ENCODE measurements at places on chromosomes 3 and 15.
A peak's percentile ranks its signal among the peaks of the same experiment; 100 is the strongest.

DNA sequence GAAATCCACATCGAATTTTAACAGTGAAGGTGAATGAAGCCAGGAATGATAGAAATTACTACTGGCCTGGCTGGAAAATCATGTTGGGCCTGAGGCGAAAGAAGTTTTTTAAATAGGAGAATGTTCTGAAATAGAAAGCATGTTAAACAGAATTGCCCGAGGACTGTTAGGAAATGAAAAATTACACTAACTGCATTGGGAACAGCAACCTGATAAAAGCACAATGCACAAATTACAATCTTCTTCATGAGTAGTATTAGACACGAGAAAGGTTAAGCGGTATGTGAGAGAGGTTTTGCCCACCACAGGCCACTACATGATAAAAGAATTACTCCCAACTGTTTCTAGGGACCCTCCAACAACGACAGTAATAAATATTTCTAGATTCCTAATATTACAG is 18.9 kb downstream of the GBE1 start:
- DNase-seq, result no peak

GRCh38 chr3:156633335-156633734 is 41.1 kb upstream of the TIPARP start:
- no peak for DNase-seq

GRCh38 chr3:65265942-65266590 is 578.3 kb upstream of the ADAMTS9 start:
- no peak for DNase-seq

GRCh38 chr15:91553196-91553854 is 300.2 kb upstream of the SLCO3A1 start:
- peak; percentile 64 for DNase-seq

GRCh38 chr15:45179221-45179985 is 8.4 kb downstream of the SHF start:
- DNase-seq, result peak; percentile 38

DNA sequence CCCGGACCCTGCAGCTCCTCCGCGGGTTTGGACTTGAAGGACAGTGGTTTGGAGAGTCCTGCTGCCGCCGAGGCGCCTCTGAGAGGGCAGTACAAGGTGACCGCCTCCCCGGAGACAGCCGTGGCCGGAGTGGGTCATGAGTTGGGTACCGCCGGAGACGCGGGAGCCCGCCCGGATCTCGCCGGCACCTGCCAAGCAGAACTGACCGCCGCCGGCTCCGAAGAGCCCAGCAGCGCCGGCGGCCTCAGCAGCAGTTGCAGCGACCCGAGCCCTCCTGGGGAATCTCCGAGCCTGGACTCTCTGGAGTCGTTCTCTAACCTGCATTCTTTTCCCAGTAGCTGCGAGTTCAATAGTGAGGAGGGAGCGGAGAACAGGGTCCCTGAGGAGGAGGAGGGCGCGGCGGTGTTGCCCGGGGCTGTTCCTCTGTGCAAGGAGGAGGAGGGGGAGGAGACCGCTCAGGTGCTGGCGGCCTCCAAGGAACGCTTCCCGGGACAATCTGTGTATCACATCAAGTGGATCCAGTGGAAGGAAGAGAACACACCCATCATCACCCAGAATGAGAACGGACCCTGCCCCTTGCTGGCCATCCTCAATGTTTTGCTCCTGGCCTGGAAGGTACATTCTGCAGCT is 634 bp downstream of the MINDY2 start:
- DNase-seq, result no peak

- peak; percentile 81 for DNase-seq
Observed at GRCh38 chr3:129183569-129184395, at the start of gene CNBP. CNBP (minus strand) TSS chr3:129183896; CDS start chr3:129171757, 12,139 bp downstream.

DNA sequence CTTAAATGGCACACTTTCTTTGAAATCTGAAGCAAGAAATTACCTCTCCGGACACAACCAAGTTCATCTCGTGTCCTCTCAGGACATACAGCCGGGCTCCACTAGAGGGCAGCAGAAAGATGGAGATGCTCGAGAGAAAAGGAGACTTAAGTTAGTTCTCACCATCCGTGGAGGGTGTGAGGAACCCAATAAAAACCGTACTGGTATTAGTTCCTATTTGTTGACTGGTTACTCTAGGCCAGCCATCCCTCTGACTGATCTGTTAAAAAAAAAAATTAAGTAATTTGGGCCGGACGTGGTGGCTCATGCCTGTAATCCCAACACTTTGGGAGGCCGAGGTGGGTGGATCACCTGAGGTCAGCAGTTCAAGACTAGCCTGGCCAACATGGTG is 7.9 kb upstream of the CYP11A1 start:
- peak; percentile 36 for DNase-seq

- peak; percentile 55 for DNase-seq
Observed at GRCh38 chr15:73571346-73571745, 61.8 kb downstream of the NPTN start.

GRCh38 chr3:22353126-22353525 is 602.1 kb upstream of the ZNF385D start:
- no peak for DNase-seq

- DNase-seq, result no peak
Observed at GRCh38 chr15:90232941-90233386, 777 bp downstream of the CIB1 start.

DNA sequence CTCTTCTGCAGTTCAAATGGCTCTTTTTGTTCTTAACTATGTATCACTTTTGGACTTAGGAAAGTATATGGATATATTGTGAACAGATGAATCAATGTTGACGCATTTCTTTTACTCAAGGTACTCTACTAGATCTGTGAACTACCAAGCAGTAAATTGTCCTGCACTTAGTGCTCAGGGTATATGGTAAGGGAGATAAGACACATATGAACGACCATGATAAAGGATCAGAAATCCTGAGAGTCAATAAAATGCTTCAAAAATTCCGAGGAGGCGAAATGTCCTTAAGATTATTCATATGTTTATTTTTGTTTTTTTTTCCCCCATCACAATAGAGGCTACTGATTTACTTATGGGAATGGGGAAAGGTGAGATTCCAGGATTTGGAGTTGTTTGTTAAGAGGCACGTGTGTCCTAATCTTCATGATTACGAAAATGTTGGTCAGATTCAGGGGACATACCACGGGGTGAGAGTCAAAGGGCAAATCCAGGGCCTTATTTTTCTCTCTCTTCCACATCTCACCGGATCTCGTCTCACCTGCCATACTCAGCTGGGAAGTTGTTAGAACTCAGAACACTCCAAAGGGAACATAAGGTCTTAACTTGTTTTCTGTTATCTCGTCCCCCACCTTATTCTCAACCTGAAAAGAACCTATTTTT is 475.1 kb upstream of the TBL1XR1 start:
- DNase-seq, result no peak

DNA sequence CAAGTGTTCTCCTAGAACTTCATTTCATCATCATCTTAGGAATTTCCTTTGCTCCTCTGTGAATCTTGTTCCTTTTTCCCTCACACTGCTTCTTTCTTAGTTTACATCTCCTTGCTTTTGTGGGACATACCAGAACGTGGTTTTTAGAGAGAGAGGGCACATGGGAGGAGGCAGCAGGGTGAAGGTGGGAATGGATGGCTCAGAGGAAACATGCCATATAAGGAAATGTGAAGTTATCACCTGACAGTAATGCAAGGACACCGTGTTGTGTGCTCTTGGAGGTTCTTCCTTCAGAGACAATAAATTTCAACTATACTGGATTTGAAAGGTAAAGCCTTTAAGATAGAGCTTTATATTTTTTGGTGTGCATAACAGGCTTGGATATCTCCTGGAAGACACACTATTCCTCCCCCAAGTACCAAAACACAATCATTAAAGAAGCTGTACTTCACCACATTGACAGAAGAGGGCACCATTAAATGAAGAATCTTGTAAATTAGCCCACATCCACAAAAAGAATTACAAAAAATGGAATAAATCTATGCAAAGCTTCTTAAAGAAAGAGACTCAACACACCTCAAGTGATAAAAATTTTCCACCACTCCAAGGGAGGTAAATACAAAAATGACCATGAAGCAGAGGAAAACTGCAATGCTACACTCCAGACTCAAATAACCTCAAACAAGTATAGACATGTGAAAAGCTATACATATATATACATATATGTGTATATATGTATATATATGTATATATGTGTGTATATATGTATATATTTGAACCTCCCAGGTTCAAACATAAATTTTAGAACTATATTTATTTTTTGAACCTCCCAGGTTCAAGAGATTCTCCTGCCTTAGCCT is 26.1 kb downstream of the RPL39L start:
- DNase-seq, result no peak

GRCh38 chr3:126448893-126449180 is 26.9 kb downstream of the ZXDC start:
- no peak for DNase-seq

DNA sequence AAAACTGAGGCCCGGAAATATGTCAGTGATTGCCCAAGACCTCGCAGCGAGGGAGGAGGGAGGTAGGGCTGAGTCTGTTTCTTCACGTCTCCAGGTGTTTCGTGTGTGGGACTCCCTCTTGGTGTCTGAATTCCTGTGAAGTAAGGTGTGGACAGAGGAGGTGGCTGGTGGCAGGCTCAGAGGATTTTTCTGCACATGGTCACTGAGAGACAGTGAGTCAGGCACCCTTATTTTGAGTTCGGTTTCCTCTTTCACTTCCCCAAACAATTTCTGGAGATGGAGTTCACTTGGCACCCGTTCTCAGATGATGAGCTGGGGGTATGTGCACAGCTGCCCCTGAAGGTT is 46.3 kb upstream of the VPS8 start:
- no peak for DNase-seq

GRCh38 chr3:24220859-24221657 is 273.6 kb downstream of the THRB start:
- DNase-seq, result no peak

GRCh38 chr3:129616713-129617112 is 10.2 kb upstream of the PLXND1 start:
- no peak for DNase-seq

DNA sequence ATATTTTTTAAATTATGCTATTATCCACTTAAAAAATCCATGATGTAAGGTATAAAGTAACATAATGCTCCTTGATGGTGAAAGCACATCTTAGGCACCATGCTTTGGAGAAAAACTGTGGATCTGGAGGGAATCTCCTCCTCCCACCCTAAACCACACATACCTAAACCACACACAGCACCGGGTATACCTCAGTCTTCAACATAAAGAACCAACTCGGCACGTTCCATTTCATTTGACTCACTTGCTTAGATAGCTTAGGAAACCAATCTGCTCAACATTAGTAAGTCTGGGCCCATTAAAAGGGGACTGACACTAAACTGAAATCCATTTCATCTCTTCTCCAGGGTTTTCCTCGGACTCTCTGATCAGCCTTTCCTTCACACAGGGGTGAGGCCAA is 945.7 kb upstream of the CFAP20DC start:
- no peak for DNase-seq

DNA sequence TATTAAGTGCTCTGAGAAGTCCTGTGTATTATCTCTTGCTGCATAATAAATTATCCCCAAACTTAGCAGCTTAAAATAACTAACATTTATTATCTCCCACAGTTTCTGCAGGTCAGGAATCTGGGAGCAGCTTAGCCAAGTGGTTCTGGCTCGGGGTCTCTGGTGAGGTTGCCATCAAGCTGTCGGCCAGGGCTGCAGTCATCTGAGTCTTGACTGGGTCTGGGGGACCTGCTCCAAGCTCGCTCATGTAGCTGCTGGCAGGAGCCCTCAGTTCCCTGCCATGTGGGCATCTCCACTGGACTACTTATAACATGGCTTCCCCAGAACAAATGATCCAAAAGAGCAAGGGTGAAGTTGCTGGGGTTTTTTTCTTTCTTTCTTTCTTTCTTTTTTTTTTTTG is 80.7 kb downstream of the SMAD6 start:
- DNase-seq, result no peak

- DNase-seq, result no peak
Observed at GRCh38 chr3:87053553-87053952, 62.6 kb upstream of the VGLL3 start.

- DNase-seq, result no peak
Observed at GRCh38 chr3:79766496-79767193, 1.2 kb downstream of the ROBO1 start.

DNA sequence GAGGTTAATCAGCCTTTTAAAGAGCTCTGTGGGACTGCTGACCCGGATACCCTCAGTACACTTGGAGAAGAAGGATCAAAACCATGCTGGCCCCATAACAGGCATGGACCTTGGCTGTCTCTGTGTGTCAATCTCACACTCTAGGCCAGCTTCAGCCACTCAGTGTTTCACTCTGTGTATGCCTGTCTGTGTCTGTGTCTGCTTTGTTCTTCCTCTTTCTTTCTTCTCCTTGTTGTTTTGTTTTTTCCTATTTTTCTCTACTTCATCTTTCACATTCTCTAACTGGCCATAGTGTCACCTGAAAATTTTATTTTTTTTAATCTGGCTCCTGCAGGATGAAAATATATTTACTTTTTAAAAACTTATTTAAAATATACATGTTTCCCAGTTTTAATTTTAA is 51.1 kb downstream of the SERP1 start:
- DNase-seq, result no peak

DNA sequence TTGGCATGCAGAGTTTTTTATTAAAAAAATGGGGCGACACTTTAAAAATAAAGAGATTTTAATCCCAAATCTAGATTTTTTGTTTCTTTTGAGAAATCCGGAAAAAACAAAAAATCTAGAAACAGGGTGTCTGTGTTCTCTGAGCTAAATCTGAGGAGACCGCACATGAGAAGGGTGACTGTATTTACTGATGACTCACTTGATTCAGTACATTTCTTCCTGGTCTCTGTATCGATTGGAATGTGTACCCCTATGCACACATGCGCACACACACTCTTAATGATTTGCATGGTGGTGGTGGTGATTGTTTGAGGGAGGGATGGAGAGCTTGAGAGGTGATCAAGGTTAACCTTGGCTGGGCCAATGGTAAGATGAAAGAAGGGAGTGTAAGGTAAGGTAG is 443.1 kb upstream of the THRB start:
- DNase-seq, result no peak

- no peak for DNase-seq
Observed at GRCh38 chr3:152793969-152794368, 41.0 kb upstream of the P2RY1 start.

DNA sequence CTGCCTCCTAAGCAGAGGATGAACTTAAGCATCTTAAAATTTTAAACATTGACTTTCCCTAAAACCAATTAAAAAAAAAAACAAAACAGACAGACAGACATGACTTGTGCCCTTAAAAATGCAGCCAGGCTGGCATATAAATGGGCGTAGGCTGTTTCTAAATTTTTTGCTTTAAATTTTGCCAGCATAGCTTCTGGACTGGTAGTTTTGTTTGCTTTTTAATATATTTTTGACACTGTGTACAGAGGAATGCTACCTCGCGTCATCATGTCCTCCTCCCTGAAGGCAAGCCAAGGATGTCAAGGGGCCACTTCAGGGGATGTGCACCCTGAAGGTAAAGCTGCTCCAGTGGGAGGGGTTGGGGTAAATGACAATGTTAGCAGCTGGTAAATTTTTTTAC is 134.8 kb downstream of the PGPEP1L start:
- no peak for DNase-seq

- no peak for DNase-seq
Observed at GRCh38 chr3:10157031-10157430, 7.7 kb upstream of the IRAK2 start.

All from NCI-H187 (cell line).